Left forelimb (tissue), 1 donor: ENCODE measurements at places on chromosomes 1 and 21.

DNA sequence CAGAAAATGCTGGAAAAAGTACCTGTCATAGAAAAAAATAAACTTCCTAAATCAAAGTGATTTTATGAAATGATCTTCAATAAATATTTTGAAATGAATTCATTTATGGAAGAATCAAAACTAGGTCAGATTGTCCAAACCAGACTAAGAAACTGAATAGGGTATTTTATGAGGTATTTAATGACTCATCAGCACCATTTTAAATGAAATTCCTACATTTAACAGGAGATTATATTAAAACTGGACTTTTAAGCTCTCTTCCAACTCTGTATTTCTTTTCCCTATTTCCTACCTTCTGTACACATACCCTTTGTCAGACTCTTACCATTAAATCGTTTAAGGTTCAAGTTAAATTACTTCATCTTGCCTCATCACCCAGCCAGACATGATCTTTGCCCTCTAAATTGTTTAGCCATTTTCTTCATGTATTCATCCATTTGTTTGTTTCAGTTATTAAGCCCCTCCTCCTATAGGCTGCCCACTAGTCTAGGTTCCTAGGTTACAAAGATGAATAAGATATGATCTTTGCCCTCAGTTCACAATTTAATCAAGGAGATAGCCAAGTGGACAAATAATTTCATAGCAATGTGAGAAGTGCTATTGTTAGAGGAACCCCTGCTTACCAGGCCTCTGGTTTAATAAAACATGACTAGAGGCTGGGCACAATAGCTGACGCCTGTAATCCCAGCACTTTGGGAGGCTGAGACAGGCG is 25.0 kb downstream of the TATDN3 start:
- DNase-seq, result no peak

DNA sequence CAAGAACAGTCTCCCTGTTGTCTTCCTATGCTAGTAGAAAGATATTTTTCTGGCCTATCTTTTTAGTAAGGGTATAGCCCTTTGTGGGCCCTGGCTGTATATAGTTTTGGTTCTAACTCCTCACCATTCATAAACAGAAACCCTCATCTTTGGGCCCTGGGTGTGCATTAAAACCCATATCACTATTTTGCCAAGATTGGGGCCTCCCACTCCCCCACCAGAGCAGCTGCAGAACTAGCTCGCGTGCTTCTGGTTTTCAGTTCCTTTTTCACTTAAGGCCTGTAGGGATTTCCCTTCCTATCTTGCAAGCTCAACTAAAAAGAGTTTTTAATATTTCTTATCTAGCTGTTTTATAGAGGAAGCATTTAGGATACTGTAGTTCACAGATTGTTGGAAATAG is 106.4 kb downstream of the RGL1 start:
- DNase-seq, result no peak

DNA sequence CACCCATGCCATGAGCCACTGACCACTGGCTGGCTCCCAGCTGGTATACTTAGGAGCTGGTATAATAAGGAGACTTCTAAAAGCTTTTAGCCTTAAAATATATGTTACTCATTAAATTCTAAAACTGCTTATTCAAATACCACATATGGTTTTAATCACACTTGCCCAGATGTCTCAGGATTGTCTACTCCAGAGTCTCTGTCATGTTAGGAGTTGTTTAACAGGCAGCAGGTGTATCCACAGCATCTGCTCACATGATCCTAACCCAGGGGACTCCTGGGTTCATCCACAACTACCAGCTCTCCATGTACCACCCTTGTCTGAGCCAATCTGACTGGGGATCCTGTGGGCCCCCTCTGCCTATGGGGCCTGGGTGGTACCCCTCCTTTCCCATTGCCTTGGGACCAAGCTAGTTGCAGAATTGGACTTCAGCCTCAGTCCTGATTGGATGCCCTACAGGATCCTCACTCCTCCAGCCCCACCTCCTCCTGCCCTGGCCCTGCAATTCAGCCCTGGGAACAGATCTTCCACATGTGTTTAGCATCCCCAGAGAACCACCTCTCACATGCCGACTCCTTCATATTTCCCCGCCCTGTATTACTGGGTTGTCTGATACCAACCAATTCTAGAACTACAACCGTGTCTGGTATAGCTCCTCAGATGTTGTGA is 61.3 kb downstream of the BCAR3 start:
- DNase-seq, result no peak

DNA sequence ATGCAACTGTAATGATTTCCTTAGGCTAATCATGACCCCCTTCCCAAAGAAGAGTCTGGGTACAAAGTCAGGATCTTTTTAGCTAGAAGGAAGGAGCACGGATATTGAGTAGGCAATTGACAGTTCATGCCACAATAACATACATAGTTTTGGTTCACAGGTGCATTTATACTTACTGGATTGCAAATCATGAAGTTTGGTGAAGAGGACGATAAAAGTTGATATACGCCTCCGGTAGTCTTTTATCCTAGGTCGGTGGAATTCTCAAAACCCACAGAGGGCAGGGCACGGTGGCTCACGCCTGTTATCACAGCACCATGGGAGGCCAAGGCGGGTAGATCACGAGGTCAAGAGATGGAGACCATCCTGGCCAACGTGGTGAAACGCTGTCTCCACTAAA is 265.4 kb upstream of the PRMT6 start:
- DNase-seq, result no peak

DNA sequence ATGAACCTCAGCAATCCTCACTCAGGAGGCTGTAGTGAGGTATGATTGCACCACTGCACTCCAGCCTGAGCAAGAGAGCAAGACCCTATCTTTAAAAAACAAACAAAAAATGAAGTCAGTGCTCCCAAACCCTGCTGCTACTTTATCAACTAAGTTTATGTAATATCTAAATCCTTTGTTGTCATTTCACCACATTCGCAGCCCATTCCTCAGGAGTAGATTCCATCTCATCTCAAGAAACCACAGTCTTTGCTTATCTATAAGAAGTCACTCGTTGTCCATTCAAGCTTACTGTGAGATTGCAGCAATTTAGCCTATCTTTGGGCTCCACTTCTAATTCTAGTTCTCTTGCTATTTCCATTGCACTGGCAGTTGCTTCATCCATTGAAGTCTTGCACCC is 44.3 kb upstream of the RGL1 start:
- no peak for DNase-seq

DNA sequence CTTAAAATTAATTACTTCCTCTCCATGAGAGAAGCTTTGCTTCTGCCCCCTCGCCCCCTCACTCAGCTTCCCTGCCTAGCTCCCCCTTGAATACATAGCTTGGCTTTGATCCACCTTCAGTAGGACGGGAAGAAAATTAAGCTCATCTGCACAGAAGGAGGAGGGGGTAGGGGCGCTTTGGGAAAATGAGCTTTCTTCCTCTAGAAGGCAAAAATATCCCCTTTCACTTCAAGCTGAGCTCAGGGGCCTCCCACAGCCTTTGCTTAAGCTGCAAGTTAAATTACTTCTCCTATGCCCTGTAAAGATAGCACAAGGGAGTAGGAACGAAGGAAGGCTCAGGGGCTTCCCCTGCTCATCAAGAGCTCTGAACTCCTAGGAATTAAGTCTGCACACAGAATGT is 65.2 kb upstream of the GOLT1A start:
- no peak for DNase-seq

GRCh38 chr1:32706491-32706890 is 3.9 kb upstream of the SYNC start:
- no peak for DNase-seq

DNA sequence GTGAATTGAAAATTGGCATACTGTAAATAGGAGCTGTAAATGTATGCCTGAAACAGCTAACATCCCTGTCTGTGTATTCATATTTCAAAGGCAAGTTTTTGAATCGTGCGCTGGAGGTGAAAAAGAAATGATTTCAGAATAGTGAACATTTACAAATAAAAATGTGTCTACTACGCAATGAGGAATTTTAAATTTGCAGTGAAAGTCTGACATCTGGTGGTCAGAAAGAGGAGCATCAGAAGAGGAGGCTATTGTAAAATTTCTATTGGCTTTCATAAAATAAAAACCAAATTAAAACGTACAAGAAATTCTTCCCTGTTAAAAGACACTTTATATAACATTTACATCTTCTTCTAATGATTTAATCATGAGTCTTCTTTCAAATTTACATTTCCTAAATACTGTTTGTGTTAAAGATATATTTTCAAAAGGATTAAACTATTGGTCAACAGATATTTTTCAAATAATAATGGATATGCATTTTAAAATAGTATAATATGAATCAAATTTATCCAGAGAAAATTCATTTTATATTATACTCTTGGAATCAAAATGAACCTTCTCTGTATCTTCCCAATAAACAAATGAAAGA is 113.7 kb upstream of the RRP15 start:
- no peak for DNase-seq

DNA sequence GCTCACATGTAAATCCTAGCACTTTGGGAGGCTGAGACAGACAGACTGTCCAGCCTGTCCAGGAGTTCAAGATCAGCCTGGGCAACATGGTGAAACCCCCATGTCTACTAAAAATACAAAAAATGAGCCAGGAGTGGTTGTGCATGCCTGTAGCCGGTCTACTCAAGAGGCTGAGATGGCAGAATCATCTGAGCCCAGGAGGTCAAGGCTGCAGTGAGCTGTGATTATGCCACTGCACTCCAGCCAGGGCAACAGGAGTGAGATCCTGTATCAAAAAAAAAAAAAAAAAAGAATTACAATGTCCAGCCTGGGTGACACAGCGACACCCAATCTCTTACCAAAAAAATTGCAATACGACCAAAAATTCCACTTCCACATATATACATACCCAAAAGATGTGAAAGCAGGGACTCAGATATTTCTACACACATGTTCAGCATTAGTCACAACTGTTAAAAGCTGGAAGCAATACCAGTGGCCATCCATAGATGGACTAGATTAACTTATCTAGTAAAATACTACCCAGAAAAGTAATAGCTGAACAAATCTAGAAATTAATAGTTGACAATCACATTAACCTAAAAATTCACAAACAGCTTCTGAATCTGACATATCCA is 49.2 kb downstream of the ASH1L start:
- DNase-seq, result no peak

DNA sequence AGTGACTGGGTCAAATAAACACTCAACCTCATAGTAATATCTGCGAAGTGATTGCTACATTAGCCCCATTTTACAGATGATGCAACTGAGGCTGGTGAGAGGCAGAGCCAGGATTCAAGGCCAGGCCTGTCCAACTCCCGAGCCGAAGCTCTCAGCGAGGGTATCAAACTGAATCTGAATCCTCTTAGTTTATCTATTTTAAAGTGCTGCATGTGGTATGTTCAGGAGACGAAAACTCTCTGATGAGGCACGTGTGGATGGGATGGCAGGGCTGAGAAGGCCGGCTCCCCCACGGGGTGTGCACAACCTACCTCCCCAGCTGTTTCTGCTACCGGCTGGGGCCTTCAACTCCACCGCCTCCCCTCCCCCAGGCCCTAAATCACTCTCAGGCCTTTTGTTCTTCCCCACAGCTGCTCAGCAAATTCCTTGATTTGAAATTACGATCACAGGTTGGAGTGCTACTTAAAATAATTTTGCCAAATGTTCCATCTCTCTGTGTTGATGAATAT is 171.8 kb downstream of the TOMM20 start:
- no peak for DNase-seq

GRCh38 chr1:108609483-108610049 is 49.7 kb downstream of the EEIG2 start:
- peak; percentile 65 for DNase-seq

DNA sequence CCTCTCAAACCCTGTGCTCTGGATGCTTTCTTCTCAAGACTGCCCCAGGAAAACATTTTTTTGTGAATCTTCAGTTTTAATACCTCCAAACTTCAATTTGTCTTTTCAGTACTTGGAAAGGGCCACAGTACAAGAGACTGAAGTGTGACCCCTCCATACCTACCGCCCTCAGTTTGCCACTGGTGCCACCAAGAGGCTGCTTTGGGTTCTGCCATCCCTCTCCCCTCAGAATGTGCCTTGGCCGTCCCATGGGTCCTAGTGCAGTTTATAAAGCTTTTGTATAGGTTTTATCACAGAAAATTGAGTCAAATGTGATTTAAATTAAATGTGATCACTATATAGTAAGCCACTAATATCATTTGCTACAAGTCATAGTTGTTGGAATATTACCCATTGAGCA is 60.8 kb upstream of the PGD start:
- no peak for DNase-seq
